A549 treated with CORT108297 at 1 μM for 4 hours (cell line): ENCODE measurements at places on chromosomes 1 and 21. TPM values are rescaled to one million over a fixed set of nuclear protein-coding genes. Genes with fewer than 3 reads are reported as not detected.

Gene C2CD4D
- not detected in 5 replicates for total RNA-seq

Gene GBP7
- total RNA-seq = not detected in 5 replicates

Gene RGS2
- 28.7 to 43.9 TPM (median 29.8 TPM) in 5 replicates for total RNA-seq

Gene STIL
- total RNA-seq = 9.6 to 10.7 TPM (median 10.1 TPM) in 5 replicates

Gene HES5
- not detected in 5 replicates for total RNA-seq

Gene MASP2
- total RNA-seq = 0.09 to 0.53 TPM (median 0.16 TPM) in 4 of 5 replicates, not detected in the other

Gene TMPRSS2
- 0.09 to 0.16 TPM (median 0.14 TPM) in 3 of 5 replicates, not detected in the others for total RNA-seq

Gene AIRE
- not detected in 5 replicates for total RNA-seq

Gene FCRL1
- total RNA-seq = not detected in 5 replicates

Gene TINAGL1
- 0.45 to 0.92 TPM (median 0.72 TPM) in 5 replicates for total RNA-seq

Gene AMY1B
- total RNA-seq = not detected in 5 replicates

Gene RGS4
- total RNA-seq = 0.13 to 0.23 TPM in 2 of 5 replicates, not detected in the others

Gene KPRP
- not detected in 5 replicates for total RNA-seq

Gene FCRL4
- not detected in 5 replicates for total RNA-seq

Gene PCP4
- not detected in 5 replicates for total RNA-seq

Gene EFNA3
- total RNA-seq = 3.4 to 5.1 TPM (median 4.7 TPM) in 5 replicates

Gene PPIAL4G
- total RNA-seq = not detected in 5 replicates

Gene PIK3C2B
- total RNA-seq = 5.8 to 8.6 TPM (median 7.1 TPM) in 5 replicates

Gene RHD
- total RNA-seq = not detected in 5 replicates

Gene TNNT2
- total RNA-seq = 0.10 TPM in 1 of 5 replicates, not detected in the others

Gene GUCA2A
- total RNA-seq = not detected in 5 replicates

Gene C1orf35
- 28.4 to 39.8 TPM (median 38.3 TPM) in 5 replicates for total RNA-seq

Gene TNFRSF25
- 2.4 to 3.9 TPM (median 3.5 TPM) in 5 replicates for total RNA-seq

Gene MYOG
- total RNA-seq = not detected in 5 replicates

Gene TMCC2
- total RNA-seq = 2.4 to 2.8 TPM (median 2.6 TPM) in 5 replicates

Gene SZRD1
- 74.7 to 93.3 TPM (median 91.4 TPM) in 5 replicates for total RNA-seq

Gene MR1
- total RNA-seq = 5.9 to 8.4 TPM (median 7.1 TPM) in 5 replicates

Gene NFIA
- total RNA-seq = 4.1 to 6.0 TPM (median 5.3 TPM) in 5 replicates

Gene KRTAP19-3
- not detected in 5 replicates for total RNA-seq

Gene HSD11B1
- total RNA-seq = 0.12 to 0.14 TPM in 2 of 5 replicates, not detected in the others

Gene VPS45
- 15.6 to 17.5 TPM (median 16.6 TPM) in 5 replicates for total RNA-seq
